ENCODE measurements at places on chromosomes 12 and 14. TPM values are rescaled to one million over a fixed set of nuclear protein-coding genes. Genes with fewer than 3 reads are reported as not detected.
A peak's percentile ranks its signal among the peaks of the same experiment; 100 is the strongest.

The GPR65 gene
- 1.2 TPM for total RNA-seq

The BDKRB1 gene
- not detected for total RNA-seq

The AQP2 gene
- total RNA-seq = 0.17 TPM

The KCNMB4 gene
- 2.4 TPM for total RNA-seq

The LALBA gene
- not detected for total RNA-seq

The ZNF385A gene
- 9.4 TPM for total RNA-seq

The AGAP2 gene
- total RNA-seq = 0.70 TPM

- DNase-seq = no peak
Measured at GRCh38 chr12:49501895-49502294, 36.9 kb upstream of the KCNH3 start.

- DNase-seq = peak; percentile 18
Measured at GRCh38 chr14:70186900-70187451, 1.8 kb downstream of the SLC8A3 start.

GRCh38 chr14:95096476-95096875, 60.9 kb downstream of the DICER1 start:
- no peak for DNase-seq

DNA sequence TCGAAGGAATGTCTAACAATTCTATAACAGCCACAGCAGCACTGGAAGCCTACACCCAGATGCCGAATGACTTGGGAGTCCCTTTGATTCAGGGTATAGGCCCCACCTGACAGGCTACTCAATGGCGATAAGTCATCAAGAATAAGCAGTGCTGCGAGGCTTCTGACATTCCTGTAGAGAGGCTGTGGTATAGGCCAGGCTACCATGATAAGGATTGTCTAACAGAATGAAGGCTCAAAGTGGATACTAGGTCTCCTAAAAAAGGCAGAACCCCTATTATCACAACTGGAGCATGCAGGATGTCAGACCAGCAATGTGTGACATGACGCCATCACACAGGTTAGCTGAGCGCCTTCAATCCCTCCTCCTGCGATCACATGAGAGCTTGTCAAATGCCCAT, 53.2 kb downstream of the ZFP36L1 start:
- DNase-seq = no peak

- DNase-seq = no peak
Measured at GRCh38 chr14:37262649-37263048, 64.9 kb downstream of the MIPOL1 start.

DNA sequence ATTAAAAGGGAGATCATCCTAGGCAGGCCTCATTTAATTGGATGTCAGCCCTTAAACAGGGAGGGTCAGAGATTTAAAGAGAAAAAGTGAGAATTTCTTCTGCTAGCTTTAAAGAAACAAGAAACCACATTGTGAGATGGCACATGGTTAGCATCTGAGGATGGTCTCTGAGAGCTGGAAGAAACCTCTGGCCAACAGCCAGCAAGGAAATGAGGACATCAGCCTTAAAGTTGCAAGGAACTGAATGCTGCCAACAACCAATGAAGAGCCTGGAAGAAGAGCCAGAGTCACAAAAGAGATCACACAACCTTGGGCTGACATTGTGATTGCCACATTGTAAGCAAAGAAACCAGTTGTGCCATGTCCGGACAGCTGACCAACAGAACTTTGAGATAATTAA, 17.5 kb upstream of the FAR2 start:
- DNase-seq = no peak

- no peak for DNase-seq
Measured at GRCh38 chr12:130104571-130105106, 57.6 kb upstream of the FZD10 start.

DNA sequence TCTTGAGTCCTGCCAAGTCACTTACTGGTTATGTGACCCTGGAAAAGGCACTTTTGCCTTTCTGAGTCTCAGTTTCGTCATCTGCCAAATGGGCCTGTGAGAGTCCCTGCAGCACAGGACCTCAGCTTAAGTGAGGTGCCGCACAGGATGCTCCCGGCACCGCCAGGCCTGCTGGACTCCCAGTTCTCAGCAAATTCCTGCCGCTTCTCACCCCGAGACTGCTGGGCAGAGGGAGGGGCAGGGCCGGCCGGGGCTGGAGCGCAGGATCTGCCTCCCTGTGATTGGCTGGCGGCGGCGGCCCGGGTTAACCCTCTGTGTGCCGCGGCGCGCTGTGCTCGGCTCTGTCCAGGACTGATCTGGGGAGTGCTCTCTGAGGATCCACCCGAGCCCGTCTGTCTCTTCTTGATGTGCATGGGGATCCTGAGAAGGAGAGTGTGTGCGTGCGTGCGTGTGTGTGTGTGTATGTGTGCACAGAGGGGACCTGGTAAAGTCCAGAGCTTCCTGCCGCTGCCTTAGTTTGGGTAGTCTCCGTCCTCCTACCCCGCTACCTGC, 8.6 kb downstream of the SETD1B start:
- peak; percentile 93 for DNase-seq

DNA sequence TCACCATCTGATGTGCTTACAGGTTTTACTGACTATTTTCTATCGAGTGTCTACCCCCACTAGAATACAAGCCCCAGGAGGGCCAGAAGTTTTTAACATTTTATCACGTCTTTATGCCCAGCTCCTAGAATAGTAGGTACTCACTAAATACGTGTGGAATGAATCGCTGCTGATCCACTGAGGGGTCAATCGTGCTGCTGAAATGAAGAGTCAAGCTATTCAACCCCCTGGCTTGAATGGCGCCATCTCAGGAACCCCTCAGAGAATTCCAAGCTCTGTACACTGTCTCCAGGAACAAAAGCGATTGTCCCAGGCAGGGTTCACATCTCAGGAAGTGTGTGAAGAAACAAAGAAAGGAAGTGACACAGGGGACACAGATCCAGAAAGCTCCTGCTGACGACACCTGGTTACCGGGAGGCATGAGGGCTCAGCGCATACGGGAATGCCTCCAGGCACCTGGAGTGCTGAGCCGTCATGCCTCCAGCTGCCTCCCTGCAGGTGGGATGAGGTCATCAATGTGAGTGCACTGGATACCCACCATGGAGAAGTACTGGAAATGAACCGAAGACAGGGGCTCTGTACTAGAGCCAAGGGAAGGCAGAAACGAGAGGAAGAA, 45.6 kb downstream of the PITPNM2 start:
- DNase-seq = no peak

DNA sequence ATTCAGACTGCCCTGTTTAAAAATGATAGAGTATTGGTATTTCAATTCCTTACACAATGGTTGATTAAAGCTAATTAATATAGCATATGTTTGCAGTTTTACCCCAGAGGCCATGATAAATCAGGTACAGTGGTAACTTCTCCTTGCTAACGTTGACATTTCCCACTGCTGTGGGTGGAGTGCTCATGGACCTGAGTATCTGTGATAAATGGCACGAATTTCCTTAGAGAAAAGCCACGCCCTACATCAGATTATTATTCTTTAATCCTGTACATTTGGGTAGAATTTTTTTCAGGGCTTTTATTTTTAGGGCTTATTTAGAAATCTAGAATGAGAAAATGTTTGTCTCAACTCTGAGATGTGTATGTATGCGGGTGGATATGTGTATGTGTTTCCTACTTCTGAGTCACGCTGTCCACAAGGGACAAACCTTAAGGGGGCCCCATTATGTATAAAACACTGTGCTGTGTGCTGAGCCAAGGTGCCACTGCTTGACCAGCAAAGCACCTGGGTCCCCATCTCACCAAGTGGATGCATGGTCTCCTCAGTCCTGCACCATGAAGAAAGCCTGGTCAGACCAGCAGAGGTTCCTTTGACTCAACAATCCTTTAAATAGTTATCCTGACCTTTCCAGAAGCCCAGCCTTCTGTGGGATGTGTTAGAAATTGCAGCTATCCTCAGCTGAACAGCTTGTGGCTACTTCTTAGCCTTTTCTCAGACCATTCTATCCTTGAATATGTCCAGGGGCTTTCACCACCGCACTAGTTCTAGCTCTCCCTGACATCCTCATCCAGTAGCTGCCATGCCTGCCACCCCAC, 57.9 kb upstream of the STK38L start:
- DNase-seq = no peak
